ENCODE measurements at places on chromosomes 4 and X. TPM values are rescaled to one million over a fixed set of nuclear protein-coding genes. Genes with fewer than 3 reads are reported as not detected.

KLF8 gene
- 33.1 TPM for total RNA-seq

DNA sequence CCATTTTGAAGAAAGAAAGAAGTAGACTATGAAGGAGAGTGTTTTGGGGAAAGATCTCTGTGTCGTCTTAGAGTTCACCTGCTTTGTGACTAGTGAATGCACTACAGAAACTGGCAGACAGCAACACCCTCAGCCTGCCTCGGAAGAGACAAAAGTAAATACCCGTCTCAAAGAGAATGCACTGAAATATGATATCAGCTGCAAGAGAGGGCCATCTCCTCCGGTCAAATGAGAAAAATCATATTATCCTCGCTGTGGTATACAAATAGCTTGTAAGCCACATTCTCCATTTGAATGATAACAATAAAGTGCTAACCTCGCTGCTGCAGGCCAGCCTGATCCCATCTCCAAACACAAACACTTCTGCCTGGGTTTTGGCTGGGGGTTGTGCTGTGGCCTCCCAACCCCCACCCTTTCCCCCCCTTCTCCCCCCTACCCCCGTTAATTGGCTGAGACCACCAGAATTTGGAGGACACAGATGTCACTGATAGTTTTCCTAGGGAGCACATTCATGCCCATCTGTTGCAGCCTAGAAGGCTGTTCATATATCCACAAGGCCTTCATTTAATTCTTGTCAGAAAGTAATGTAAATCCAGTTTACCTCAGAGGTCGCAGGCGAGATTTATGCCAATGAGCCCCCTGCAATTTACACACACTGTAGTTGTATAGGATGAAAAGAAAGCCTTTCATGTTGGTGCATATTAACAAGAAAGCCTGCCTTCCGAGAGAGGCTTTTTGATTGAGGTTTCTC, 46.3 kb downstream of the ALPK1 start:
- DNase-seq: no peak

DNA sequence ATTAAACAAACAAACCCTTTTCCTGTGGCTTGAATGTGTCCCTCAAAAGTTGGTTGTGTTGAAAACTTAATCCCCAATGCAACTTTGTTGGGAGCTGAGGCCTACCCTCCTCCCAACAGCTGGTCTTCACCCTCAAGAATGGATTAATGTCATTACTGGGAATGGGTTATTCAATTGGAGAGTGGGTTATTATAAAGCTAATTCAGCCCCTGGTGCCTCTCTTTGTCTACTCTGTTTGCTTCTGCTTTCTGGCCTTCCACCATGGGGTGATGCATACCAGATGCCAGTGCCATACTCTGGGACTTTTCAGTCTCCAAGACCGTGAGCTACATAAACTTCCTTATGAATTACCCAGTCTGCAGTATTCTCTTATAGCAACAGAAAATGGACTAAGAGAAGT, 706.5 kb downstream of the CCSER1 start:
- DNase-seq: no peak

DNA sequence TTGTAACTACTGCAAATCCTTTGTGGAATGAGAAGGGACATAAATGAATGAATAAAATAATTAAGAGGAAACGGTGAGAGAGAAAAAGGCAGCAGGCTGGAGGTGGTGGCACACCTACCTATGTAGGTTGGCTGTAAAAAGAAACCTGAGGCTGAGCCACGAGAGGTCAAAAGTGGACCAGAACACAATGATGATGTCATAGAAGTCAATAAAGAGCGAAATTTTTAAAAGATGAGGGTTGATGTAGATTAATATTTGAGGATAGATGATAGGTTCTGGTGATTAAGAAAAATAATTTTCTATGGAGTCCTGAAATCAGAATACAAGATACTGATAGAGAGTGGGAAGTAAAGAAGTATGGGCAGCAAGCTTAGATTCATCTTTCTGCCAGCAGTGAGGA, 1.7 kb downstream of the TRPC5OS start:
- no peak for DNase-seq

FIP1L1 gene
- 31.7 TPM for total RNA-seq

SULT1E1 gene
- 114 TPM for total RNA-seq

MGARP gene
- total RNA-seq: 2.2 TPM

- DNase-seq: no peak
Observed at GRCh38 chrX:44951572-44952067, 78.6 kb downstream of the KDM6A start.

HSFX1 gene
- total RNA-seq: 1.2 TPM

TMEM164 gene
- total RNA-seq: 10.8 TPM

GRCh38 chr4:63580796-63581475, 828.3 kb downstream of the TECRL start:
- no peak for DNase-seq

DNA sequence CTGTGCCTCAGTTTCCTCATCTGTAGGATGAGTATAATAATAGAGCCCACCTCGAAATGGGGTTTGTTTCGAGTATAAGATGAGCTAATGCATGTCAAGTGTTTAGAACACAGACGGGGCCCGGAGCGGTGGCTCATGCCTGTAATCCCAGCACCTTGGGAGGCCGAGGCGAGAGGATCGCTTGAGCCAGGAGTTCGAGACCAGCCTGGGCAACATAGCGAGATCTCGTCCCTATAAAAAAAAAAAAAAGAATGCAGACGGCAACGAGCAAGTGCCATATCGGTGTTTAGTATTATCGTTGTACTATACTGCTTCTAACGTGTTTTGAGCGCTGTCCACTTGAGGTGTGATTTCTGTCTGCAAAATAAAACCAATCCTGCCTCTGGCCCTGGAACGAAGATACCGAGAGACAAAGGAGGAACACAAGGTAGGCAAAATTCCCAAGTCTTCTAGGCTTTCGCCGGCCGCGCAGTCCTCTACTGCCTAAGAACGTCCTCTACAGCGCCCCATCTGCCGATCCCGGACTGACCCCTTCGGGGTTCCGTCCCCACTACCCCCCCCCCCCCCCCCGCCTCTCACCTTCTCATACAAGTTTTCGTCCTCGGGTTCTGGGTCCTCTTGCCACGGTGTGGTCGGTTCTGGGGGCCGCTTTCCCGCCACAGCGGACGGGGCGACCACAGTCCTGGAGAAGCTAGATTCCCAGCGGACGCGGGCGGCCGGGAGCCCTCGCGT, 442 bp downstream of the NDUFB11 start:
- no peak for DNase-seq

- no peak for DNase-seq
Observed at GRCh38 chr4:153458969-153459368, 7.2 kb upstream of the TMEM131L start.

DNA sequence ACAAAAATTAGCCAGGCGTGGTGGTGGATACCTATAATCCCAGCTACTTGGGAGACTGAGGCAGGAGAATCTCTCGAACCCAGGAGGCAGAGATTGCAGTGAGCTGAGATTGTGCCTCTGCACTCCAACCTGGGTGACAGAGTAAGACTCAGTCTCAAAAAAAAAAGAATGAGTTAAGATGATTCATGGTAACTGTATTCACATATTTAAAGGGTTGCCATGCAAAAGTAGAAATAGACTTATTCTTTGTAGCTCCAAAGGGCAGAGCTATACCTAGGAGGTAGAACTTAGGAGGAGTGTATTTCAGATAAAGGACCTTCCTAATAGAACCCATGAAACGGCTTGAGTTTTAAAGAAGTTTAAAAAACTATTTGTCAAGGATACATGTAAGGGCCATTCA, 104.3 kb upstream of the IL13RA1 start:
- DNase-seq: no peak

- DNase-seq: no peak
Observed at GRCh38 chr4:82050796-82051195, 323.0 kb downstream of the HNRNPD start.

SYTL5 gene
- total RNA-seq: 1.2 TPM

DNA sequence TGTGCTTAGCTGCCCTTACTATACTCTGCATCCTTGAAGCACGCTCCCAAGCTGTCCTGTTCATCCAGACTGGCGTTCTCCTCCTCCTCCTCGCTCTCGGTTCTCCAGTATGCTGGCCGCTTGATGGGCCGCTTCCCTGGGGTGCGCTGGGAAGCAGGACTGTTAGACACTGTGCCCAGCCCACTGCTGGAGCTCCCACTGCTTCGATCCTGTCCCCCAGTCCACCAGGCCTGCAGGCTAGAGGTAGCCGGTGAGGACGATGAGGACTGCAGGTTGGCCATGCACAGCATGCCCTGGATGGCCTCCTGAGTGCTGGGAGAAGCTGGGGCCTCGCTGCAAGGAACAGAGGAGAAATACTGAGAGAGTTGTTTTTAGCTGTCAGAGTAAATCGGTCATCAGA, 59.4 kb downstream of the PHF8 start:
- no peak for DNase-seq

DNA sequence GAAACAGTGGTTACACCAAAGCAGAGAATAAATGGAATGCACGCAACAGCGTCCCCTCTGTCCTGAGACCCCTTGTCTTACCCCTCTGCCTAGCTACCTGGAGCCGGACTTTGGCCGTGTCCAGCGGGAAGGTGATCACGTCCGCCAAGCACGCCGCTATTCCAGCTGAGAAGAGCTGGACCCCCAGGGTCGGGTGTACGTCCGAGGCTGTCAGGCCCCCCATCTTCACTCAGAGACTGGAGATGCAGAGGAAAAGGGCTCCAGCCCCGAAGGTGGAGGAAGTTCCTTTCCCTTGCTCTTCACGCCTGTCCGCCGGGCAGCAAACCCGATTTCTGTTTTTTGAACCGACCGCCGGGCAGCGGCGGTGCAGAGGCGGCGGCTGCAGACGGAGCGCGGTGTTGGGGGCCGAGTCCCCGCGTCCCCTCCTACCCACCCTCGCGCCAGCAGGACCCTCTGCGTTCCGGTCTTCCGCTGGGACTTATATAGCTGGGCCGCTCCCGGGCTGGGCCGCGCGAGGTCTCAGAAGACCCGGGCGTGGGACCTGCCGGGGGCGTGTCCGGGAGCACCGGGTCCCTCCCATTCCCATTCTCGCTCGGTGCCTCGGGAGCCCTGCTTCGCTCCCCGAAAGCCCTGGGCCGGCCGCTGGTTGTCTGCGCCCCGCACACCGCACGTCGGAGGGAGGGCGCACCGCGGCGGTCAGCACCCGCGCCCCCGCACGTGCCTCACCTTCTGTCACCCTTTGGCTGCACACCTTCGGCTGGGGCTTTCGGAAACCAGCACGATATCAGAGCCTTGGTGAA, at the start of gene UCP1:
TSS of gene UCP1 (minus strand) at position 455 of the 800 bp plus-strand sequence. CDS start at position 223, 232 bp downstream.
- DNase-seq: no peak

DNA sequence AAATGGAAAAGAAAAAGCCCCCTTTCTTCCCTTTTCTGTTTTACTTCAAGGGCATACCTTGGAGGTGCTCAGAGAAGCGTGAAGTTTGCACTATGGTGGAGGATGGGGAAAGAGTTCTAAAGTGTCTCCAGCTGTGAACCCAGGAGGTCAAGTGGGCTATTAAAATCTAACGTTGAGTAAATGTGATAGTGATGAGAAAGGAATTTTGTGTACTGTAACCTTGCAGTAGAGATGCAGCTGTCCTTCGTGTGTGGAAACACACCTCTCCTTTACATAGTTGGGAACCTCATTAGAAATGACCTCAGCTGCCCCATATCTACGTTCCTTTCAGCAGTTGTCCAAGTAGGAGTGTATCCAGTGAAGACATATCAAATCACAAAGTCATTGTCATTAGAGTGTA, 26.5 kb downstream of the ADH5 start:
- DNase-seq: no peak

DNA sequence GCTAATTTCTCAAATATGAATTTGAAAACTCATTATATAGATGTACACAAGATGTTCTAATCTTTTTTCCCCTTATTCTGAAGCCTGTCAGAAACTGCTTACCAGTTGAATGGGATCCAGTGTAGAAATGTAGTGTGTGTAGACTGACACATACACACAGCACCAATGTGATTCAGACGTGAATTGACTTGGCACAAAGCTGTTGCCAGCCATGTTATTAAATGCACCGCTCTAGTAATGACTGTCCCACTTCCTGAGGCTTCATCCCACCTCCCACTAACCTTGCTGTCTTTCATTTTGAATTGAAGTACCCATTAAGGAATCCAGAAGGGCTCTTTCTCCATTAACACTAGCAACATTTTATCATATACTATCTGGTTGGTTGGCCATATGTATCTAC, 146.6 kb downstream of the PPA2 start:
- no peak for DNase-seq

STBD1 gene
- 7.6 TPM for total RNA-seq

DNA sequence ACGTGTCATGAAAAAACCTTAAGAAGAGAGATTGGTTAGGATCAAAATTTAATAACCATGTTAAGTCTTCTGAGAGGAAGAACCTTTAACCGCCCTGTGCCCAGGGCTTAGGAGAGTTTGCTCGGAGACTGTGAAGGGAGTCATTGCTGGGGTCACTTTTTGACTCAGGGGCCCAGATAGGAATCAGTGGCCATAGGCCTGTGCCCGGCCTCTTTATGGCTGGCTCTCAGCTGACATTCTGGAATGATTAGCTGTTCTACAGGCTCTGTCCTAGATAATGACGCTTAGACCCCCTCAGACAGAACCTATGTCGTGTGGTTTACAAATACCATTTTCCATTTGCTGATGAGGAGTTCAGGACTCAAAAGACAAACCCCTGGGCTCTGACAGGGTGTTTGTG, 174.1 kb downstream of the DCLK2 start:
- no peak for DNase-seq

DNA sequence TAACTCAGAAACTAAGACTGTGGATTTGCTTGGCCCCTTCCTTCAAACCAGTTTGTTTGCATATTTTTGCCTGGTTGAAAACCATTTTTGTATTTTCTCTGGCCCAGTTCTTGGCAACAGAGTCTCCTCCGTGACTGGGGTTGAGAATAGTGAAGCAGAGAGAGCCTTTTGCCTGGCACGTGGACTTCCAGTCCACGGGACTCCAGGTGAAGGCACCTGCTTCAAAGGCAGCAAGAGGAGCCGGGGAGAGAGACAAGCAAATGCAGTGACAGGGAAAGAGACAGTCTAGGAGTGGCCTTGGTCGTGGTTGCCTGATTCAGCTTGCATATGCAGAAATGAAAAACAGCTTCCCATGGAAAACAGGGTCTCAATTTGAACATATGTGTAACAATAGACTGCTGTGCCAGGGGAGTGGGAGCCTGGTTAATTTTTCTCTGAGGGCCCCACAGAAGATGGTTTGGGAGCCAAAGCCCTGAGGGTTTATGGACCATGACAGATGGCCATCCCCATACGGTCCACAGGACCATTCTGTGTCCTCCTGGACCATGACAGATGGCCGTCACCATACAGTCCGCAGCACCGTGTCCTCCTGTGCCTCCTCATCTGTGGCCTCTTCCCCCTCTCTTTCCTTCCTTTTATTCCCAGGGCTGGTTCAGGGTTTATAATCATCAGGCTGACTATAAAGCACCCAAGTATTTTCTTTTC, 272.2 kb upstream of the RASGEF1B start:
- DNase-seq: no peak

GRCh38 chrX:150762258-150763165, 69.3 kb downstream of the MTMR1 start:
- no peak for DNase-seq

GRCh38 chr4:101126059-101126458, 221.3 kb downstream of the PPP3CA start:
- DNase-seq: no peak

DNA sequence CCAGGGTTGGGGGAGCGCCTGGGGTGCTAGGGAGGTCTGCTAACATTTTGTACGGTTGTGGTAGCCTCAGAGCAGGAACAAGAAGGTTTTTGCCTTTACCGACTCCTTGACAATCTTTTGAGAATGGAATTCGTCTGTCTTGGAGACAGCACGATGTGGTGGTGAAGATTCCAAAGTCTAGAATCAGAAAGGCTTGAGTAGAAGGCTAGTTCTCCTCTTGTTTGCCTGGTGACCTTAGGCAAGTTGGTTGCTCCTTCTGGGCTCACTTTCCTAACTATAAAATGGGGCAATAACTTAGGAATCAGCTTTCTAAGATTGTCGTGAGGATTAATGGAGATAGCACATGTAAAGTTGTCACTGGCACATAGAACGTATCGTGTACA, 741 bp downstream of the FAM47E start:
- DNase-seq: no peak

GRCh38 chrX:53616946-53617345, 69.6 kb downstream of the HUWE1 start:
- no peak for DNase-seq
